ENCODE measurements at places on chromosomes 11 and 22.

- no peak for DNase-seq
These were observed 1.6 kb downstream of the NR1H3 start for GRCh38 chr11:47259232-47259977.

GRCh38 chr11:36104660-36104992 is 160.8 kb downstream of the LDLRAD3 start:
- DNase-seq = no peak

GRCh38 chr22:31278151-31278621 is 14.1 kb downstream of the PIK3IP1 start:
- DNase-seq = no peak

- no peak for DNase-seq
These were observed 21.3 kb downstream of the TNKS1BP1 start for GRCh38 chr11:57303280-57303989.

GRCh38 chr11:92888696-92889095 is 80.8 kb upstream of the MTNR1B start:
- DNase-seq = no peak

DNA sequence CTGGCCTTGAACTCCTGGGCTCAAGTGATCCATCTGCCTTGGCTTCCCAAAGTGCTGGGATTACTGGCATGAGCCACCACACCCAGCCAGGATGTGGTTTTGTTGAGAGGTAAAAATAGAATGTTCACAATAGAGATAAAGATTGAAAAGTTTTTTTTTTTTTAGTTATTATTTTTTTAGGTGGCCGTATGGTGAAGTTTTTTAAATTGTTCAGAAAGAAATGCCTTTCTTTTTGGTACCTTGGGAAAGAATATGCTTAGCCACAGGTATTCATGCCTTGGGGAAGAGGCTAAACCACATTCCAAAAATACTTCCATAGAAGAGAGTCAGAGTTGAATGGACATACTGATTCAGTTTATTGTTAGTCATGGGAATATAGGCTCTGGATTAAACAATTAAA is 143.4 kb downstream of the C11orf91 start:
- DNase-seq = no peak

- DNase-seq = no peak
These were observed 60.4 kb downstream of the SFI1 start for GRCh38 chr22:31556627-31557203.

All from NCI-H187 (cell line).